Naive thymus-derived CD8-positive, alpha-beta T cell (primary cell): ENCODE measurements at places on chromosomes 7 and 10.

- H3K4me3 ChIP-seq, result no peak overlapping the region
- H3K27me3 ChIP-seq, result no peaks in the 10 kb centered on the region
- H3K36me3 ChIP-seq, result peaks cover 13% of the 10 kb centered on the region
- no peak for DNase-seq
- H3K27ac ChIP-seq, result no peak overlapping the region
These were observed 91.7 kb downstream of the MAD1L1 start for GRCh38 chr7:2141021-2141410.

- DNase-seq, result no peak
- H3K27me3 ChIP-seq, result no peaks in the 10 kb centered on the region
These were observed 166.1 kb downstream of the DNAJB9 start for GRCh38 chr7:108735814-108736213.

- H3K27ac ChIP-seq, result no peak overlapping the region
- DNase-seq, result no peak
- no peaks in the 10 kb centered on the region for H3K36me3 ChIP-seq
- peaks cover 14% of the 10 kb centered on the region for H3K27me3 ChIP-seq
- no peaks in the 10 kb centered on the region for H3K4me1 ChIP-seq
These were observed 22.7 kb downstream of the RAMP3 start for GRCh38 chr7:45180084-45180986.

- no peaks in the 10 kb centered on the region for H3K36me3 ChIP-seq
- H3K4me1 ChIP-seq, result peaks cover 24% of the 10 kb centered on the region
- no peak overlapping the region for H3K4me3 ChIP-seq
- peaks cover 38% of the 10 kb centered on the region for H3K27me3 ChIP-seq
- no peak for DNase-seq
These were observed 239.7 kb upstream of the INHBA start for GRCh38 chr7:41942468-41943093.

DNA sequence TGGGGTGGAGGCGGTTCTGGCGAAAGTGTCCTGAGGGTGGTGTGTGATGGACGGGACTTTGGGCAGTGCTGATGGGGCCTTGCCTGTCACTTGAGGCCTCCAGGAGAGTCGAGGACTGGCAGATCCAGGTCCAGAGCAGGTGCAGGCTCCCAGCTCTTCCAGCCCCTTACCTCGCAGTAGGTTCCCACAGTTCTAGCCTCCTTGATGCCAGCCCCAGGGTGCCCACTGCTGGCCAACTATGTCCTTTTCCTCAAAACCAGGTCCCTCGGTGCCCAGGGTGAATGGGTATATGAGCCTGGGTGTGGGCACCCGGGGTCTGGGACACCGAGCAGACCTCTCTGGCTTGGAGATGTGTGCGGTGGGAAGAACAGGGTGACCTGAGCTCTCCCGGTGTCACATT, 8.3 kb downstream of the FAM20C start:
- no peak overlapping the region for H3K27ac ChIP-seq
- H3K4me3 ChIP-seq, result no peak overlapping the region
- no peak for DNase-seq
- peaks cover 1% of the 10 kb centered on the region for H3K4me1 ChIP-seq

- H3K4me3 ChIP-seq, result no peak overlapping the region
- no peaks in the 10 kb centered on the region for H3K4me1 ChIP-seq
- H3K36me3 ChIP-seq, result no peaks in the 10 kb centered on the region
- no peaks in the 10 kb centered on the region for H3K27me3 ChIP-seq
- DNase-seq, result no peak
- H3K27ac ChIP-seq, result no peak overlapping the region
These were observed 150.5 kb downstream of the DKK1 start for GRCh38 chr10:52464368-52465124.
